ENCODE measurements at places on chromosomes 5 and 9.

- no peak for DNase-seq
These were observed 714 bp downstream of the SIGMAR1 start for GRCh38 chr9:34636791-34637355.

DNA sequence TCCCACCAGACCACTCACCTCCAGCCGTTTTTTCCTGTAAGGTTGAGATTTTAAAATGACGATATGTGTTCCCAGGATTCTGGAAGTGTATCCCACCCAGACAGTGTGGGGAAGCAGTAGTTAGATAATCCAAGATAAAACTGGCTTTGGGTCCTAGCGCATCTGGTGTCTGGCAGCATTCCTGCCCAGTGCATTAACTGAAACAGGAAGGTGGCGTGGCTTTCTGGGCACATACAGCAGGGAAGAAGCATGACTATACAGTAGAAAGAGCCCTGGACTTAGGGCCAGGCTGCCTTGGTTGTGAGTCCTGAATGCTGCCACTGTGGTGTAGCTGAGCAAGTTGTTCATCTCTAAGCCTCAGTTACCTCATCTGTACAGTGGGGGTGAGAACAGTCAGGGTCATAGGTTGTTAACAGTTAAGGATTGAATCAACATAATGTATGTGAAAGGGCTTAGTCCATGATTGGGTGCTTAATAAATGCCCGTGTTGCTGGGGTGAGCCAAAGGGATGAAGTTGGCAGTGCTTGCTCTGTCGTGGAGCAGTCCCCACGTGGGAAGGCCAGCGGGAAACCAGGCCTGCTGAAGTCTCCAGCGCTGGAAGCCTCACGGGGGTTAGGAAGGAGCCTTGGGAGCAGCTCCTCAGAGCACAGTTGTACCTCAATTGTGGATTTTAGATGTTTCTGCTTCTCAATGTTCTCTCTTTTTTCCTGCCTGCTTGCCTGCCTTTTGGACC is 18.0 kb downstream of the CLTA start:
- no peak for DNase-seq

GRCh38 chr5:91175708-91176107 is 207.4 kb downstream of the ARRDC3 start:
- DNase-seq: no peak

GRCh38 chr5:63401436-63402046 is 560.7 kb downstream of the HTR1A start:
- DNase-seq: peak; percentile 20

- DNase-seq: no peak
These were observed 39.7 kb upstream of the HSD17B4 start for GRCh38 chr5:119412279-119413227.

GRCh38 chr9:111065414-111065813 is 27.1 kb upstream of the LPAR1 start:
- DNase-seq: no peak

GRCh38 chr9:135848341-135849047 is 58.9 kb downstream of the CAMSAP1 start:
- no peak for DNase-seq

- DNase-seq: peak; percentile 12
These were observed 43.4 kb upstream of the BICD2 start for GRCh38 chr9:92807757-92808725.

DNA sequence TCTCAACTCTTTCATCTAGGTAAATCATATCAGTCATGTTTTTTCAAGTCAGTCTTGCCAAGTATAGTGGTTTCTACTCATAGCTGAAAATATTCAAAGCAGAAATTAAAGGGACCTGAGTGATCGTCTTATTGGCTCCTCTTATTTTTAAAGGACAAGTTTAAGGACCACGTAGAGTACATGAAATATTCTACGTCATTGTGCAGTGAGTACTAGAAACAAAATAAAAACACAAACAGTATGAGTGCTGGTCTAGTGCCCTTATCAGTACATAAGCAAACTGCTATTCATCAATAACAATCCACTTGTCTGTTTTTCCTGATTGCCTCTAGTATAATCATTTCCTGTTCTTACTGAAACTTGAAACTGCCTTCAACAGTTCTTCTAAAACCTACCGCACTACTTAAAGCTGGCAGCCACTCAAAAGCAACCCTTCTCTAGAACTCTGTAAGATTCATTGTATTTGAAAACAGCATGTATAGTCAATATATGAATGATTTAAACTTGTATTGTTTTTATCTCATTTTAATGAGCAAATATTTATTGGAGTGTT is 853.7 kb downstream of the TAF11L14 start:
- no peak for DNase-seq

DNA sequence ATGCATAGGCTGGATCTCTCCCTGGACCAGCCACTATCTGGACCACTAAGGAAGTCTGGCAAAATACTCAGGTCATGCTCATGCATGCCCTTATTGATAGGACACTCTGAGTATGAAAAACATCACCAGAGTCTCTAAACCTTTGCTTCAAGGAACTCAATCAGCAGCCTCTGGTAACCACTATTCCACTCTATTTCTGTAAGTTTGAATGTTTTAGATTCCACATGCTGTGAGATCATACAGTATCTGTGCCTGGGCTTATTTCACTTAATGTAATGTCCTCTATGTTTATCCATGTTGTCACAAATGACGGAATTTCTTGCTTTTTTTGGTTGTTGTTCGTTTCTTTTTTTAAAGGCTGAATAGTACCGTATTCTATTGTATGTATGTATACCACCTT is 68.3 kb downstream of the TARS1 start:
- no peak for DNase-seq

GRCh38 chr5:14929293-14930065 is 57.9 kb upstream of the ANKH start:
- no peak for DNase-seq

GRCh38 chr5:149442563-149443182 is 63.6 kb upstream of the IL17B start:
- peak; percentile 81 for DNase-seq

- DNase-seq: no peak
These were observed 93.8 kb downstream of the PSD2 start for GRCh38 chr5:139889410-139889809.

DNA sequence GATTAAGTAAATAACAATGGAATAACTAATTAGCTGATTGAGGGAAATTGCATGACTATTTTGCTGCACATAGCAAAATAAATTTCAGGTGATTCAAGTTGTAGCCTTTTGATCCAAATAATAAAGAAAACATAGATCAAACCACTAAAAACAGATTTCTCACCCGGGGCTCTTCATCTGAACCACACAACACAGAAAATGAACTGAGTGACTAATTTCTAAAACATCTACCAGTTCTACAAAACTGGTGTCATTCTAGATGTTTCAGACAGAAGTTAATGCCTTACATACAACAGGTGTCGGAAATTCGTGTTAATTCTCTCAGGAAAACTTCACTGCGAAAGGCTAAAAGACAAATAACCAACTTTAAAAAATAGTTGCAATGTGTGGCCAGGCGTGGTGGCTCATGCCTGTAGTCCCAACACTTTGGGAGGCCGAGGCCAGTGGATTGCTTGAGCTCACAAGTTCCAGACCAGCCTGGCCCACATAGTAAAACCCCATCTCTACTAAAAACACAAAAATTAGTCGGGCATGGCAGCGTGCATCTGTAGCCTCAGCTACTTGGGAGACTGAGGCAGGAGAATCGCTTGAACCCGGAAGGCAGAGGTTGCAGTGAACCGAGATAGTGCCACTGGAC is 6.9 kb downstream of the PROP1 start:
- DNase-seq: no peak

- no peak for DNase-seq
These were observed 98.5 kb upstream of the ABCA1 start for GRCh38 chr9:105026451-105026850.

DNA sequence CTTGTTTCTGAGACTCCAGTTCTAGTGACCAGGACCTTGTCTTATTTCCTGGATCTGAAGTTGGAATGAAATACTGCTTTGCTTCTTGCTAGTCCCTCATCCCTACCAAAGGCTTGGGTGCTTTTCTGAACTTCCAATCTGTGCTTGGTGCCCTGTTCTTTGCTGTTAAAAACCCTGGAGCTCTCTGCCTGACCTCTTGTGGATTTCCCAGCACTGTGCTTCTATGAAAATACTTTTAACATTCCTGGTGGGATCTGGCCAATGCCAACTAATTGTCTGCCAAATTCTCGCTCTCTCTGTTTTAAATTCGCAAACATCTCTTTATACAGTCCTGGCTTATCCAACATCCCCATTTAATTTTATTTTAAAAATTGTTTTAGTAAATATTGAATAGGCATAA is 26.7 kb upstream of the CSNK1G3 start:
- DNase-seq: no peak

- DNase-seq: no peak
These were observed 357.6 kb downstream of the RAB3C start for GRCh38 chr5:58940446-58940845.

- DNase-seq: no peak
These were observed 311.5 kb upstream of the PTGER4 start for GRCh38 chr5:40368200-40368599.

GRCh38 chr9:9246726-9247125 is 1366.1 kb downstream of the PTPRD start:
- DNase-seq: no peak

DNA sequence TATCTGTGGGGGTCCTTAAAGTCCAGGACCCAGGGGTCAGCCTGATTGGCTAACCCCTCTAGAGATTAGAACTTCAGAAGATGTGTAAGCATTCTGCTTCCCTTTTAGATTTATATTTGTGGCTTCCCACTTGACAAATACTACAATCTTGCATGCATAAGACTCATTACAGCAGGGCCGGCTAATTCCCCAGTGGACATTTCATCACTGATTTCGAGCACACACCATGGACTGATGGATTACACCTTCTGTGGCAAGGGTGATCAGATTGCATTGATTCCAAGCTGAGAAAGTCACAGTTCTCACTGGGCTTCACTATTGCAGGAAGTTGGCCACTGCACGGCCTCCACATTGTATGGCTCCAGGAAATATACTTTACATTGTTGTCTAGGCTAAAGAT is 65.8 kb upstream of the DAPK1 start:
- no peak for DNase-seq

- DNase-seq: no peak
These were observed 33.7 kb upstream of the ITGA1 start for GRCh38 chr5:52754051-52754450.

- no peak for DNase-seq
These were observed 161.7 kb downstream of the GLIS3 start for GRCh38 chr9:4138180-4138579.

GRCh38 chr9:126984969-126985368 is 70.4 kb downstream of the RALGPS1 start:
- DNase-seq: no peak

- no peak for DNase-seq
These were observed 1985.5 kb upstream of the CDH6 start for GRCh38 chr5:29208024-29208423.
